Cortex of kidney (tissue), 1 donor: ENCODE measurements at places on chromosomes 3 and 15.

DNA sequence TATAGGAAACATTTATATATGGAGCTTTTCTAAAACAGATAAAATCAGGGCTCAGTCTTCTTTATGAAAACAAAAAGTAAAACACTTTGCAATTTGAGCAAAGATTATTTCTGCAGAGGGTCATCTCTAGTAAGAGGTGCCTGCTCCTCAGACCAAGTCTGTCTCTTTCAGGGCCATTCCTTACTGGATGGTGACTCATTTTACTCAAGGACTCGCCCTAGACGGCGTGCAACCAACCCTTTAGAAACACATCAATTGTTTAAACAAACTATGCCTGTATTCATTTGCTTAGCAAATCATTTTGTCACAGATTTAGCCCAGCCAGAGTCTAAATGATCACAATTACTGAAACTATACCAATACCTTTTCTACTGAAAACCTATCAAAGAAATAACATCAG is 242.8 kb upstream of the ICE2 start:
- DNase-seq, result no peak

DNA sequence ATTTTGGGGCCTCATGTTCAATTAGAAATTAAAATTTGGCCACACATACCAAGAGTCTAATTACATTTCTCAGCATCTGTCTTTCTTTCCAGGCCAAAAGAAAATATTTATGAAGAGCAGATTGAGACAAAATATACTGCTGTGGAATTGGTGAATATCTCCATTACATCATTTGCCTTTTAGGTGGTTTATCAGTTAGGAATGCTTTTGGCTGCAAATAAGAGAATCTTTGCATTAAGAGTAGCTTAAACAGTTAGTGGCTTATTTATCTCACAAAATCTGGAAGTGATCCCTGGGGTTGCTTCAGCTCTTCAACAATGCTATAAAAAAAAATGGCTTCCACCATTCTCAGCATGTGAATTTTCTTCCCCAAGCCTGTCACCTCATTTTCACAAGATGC is 308.7 kb downstream of the MAGI1 start:
- no peak for DNase-seq

DNA sequence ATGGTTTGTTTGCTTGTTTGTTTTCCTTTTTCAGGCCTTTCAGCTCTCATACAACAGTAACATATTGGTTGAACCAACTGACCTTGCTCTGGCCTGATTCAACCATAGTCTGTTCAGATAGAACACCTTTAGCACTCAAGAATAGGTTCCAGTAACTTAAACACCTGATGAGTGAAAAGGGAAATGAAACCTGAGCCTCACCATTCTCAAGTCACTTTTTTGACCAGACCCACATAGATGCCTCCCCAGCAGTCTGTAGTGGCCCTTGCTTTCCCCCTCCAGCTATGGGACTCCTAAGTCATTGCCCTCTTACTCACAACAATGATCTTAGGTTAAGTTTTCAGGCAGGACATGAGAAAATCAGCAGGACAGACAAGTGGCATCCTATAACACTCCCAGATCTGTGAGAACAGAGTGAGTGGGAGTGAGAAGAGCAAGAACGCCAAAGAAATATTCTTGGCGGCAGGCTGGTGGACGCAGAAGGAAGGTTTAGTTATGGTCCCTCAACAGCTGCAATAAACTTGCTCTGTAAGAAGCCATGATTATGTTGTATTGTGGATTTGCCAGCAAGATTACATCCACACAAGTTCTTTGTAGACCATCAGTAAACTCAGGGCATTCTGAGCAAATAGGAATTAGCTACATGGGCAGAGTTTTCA is 367.5 kb downstream of the MECOM start:
- no peak for DNase-seq

DNA sequence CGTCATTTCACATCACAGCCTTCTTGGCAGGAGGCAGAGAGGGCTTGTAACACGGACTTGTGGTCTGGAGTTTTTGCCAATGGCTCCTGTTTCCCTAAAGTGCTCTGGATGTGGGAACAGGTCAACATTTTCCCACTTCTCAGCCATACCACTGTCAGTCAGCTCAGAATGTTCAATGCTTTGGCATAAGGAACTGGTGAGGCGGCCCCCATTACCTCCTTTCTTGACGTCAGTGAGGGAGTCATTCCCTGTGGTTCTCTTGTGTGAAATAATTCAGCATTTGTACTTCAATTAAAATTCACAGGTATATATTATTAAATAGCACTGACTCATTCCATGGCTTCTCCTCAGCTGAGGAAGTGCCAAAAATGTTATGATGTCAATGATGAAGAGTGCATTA is 167.1 kb downstream of the P3H2 start:
- no peak for DNase-seq

DNA sequence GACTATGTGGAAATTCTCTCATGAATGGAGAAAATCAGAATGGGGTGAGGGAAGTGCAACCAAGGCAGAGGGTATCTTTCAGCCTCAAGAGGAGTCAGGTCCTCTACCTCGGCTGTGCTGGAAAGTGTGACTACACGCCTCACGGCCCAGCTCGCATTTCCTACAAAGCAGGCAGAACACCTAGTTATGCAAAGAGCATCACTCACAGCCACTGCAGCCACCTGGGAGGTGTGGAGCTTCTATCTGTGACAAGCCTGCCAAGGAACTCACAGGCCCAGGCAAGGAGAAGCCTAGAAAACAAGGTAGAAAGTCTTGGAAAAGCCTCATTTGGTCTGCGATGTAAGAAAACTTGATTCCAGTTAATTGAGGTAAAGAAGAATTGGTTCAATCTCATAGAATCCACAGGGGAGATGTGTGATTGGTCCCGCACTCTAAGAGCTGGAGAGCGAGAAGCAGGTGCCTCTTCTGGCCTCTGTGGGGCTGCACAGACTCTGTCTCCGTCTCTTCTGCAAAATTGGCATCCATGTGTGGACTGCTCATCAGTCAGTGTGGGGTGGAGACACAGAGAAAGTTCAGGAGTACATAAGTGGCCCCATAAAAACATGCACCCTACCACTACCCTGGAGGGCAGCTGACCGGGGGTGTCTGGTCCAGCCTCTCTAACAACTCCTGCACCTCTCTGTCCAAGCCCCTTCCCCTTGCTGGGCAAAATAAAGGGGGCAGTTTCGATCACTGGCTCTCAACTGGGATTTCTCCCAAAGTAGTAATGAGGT is 76.8 kb downstream of the TAMM41 start:
- no peak for DNase-seq

GRCh38 chr15:26113296-26113695 is 250.2 kb upstream of the ATP10A start:
- DNase-seq, result no peak

DNA sequence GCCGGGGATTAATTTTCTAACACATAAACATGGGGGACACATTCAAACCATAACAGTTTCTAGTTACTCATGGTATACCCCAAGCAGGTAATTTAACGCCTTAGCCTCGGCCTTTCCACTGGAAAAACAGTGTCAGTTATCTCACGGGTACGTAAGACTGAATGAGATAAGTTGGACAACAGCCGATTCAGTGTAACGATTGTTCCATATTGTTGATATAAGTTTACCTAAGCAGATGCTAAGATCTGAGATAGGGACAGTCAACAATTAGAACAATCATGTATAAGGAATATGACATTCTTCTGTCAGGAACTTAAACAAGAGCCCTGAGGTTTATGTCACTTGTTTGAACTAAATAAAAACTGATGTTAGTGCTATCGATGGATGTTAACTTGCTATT is 130.8 kb downstream of the GHSR start:
- DNase-seq, result no peak

GRCh38 chr3:15520185-15520584 is 1.3 kb downstream of the COLQ start:
- no peak for DNase-seq

- DNase-seq, result no peak
These were observed 37.2 kb upstream of the CA12 start for GRCh38 chr15:63418811-63419210.

- DNase-seq, result no peak
These were observed 547 bp downstream of the WNT7A start for GRCh38 chr3:13879102-13879945.

GRCh38 chr15:67506775-67507747 is 13.9 kb upstream of the C15orf61 start:
- no peak for DNase-seq

GRCh38 chr3:132294906-132295305 is 22.3 kb upstream of the ACP3 start:
- no peak for DNase-seq
